ENCODE measurements at places on chromosomes 6 and 20.

DNA sequence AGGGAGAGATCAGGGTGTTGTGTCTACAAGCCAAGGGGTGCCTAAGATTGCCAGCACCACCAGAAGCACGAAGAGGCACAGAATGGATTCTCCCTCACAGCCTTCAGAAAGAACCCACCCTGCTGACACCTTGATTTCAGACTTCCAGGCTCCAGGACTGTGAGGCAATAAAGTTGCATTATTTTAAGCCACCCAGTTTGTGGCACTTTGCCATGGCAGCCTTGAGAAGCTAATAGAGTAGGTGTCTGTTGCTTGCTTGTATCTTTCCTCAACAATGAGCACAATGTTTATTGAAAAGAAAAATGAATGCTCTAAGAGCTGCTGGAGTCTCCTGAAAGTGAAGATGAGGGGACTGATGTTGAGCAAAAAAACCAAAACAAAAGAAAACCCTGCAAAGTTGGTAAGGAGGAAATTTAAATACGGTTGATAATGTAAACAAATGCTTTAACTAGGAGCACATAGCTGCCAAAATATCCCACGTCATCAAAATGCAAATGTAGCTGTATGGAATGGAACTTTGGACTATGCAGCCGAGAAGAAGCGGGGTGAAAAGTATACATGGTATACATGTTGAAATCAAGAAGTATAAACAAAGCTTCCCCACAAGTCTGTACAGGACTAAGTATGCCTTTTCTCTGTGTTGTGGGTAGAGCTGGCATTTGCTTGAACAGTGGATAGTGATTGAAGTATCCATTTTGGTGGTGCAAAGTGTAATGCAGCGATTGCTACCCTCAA, 8.0 kb downstream of the IL20RA start:
- no peak for DNase-seq

GRCh38 chr20:40176098-40176841, 512.8 kb downstream of the MAFB start:
- DNase-seq: no peak

- DNase-seq: no peak
Observed at GRCh38 chr20:17969884-17970409, 1.1 kb downstream of the MGME1 start.

GRCh38 chr20:1327241-1327653, 1.7 kb downstream of the SDCBP2 start:
- no peak for DNase-seq

- no peak for DNase-seq
Observed at GRCh38 chr6:158850807-158851115, 31.6 kb upstream of the EZR start.

GRCh38 chr20:32434434-32434833, 76.3 kb downstream of the ASXL1 start:
- no peak for DNase-seq

- DNase-seq: no peak
Observed at GRCh38 chr6:99369533-99369932, 20.1 kb upstream of the FAXC start.

GRCh38 chr20:52179331-52180179, 12.0 kb downstream of the ZFP64 start:
- no peak for DNase-seq

DNA sequence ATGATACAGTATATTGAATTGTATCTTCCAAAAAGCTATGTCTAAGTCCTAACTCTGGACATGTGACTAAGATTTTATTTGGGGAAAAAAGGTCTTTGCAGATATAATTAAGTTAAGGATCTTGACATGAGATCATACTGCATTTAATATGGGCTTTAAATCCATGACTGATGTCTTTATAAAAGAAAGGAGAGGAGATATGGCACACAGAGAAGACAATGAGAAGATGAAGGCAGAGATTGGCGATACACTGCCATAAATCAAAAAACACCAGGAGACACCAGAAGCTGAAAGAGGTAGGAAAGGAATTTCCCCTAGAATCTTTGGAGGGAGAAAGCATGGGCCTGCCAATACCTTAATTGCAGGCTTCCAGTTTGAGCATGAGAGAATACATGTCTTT, 1450.2 kb downstream of the HACE1 start:
- no peak for DNase-seq

DNA sequence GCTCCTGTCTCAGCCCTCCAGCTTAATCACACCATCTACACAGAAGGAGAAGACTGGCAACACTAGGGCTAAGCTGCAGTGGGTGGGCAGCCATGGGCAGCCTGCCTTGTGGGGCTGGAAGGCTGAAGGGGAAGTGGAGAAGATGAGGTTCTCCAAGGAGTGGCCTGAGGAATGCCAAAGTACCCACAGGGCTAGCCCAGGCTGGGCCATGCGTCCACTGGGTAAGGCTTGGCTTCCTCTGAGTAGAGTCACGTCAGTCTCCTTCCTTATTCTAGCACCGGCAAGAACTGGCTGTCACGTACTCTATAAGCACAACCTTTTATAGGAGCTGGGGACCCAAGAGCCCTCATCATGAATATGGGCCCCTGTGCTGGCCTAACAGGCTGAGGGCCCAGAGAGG, 110.6 kb upstream of the SIRPA start:
- DNase-seq: no peak

GRCh38 chr6:1850121-1850839, 240.6 kb downstream of the FOXC1 start:
- DNase-seq: no peak

- no peak for DNase-seq
Observed at GRCh38 chr6:45541934-45542333, 164.2 kb upstream of the SUPT3H start.

GRCh38 chr20:24963672-24964505, 14.8 kb downstream of the CST7 start:
- no peak for DNase-seq

- peak; percentile 10 for DNase-seq
Observed at GRCh38 chr6:7541175-7542064, at the start of gene DSP. Gene DSP (plus strand): TSS chr6:7541671. CDS start chr6:7541916, 245 bp downstream.

DNA sequence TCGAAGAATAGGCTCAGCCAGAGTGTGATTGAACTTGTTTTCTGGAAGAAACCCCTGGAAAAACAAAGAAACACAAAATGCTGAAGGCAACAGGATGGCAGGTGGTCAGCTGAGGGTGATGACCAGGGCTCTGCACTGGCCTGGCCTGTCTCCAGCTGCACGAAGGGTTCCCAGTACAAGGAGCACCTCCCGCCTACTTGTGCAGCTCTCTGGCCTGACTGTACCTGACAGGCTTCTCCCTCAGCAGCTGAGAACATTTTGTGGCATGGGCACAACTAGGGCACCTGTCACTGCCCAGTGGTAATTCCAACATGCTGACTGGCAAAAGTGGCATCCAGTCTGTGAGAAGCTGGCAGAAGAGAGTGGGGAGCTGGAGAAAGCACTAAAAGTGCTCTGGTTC, 38.8 kb upstream of the EMILIN3 start:
- no peak for DNase-seq

GRCh38 chr6:3757241-3757641, 5.7 kb upstream of the PXDC1 start:
- no peak for DNase-seq

DNA sequence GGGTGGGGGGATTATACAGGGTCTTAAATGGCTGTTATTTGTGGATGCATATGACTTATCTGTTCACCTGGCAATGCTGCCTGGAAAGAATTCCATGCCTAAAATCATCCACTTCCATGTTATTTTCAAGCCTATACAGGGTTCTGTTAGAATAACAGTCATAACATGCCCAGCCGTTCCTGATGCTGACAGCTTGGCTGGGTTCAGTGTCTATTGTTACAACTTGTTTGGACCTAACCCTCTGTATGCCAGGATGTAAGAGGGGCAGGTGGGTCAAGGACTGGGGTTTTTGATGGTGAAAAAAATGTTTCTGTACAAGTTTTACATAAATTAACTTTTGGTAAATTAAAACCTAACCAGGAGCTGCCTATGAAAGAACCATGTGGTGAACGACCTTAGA, 79.8 kb downstream of the GINS1 start:
- no peak for DNase-seq

GRCh38 chr20:36435592-36436541, 105.5 kb upstream of the MYL9 start:
- peak; percentile 53 for DNase-seq

GRCh38 chr6:132490478-132491204, 22.3 kb downstream of the STX7 start:
- DNase-seq: no peak

DNA sequence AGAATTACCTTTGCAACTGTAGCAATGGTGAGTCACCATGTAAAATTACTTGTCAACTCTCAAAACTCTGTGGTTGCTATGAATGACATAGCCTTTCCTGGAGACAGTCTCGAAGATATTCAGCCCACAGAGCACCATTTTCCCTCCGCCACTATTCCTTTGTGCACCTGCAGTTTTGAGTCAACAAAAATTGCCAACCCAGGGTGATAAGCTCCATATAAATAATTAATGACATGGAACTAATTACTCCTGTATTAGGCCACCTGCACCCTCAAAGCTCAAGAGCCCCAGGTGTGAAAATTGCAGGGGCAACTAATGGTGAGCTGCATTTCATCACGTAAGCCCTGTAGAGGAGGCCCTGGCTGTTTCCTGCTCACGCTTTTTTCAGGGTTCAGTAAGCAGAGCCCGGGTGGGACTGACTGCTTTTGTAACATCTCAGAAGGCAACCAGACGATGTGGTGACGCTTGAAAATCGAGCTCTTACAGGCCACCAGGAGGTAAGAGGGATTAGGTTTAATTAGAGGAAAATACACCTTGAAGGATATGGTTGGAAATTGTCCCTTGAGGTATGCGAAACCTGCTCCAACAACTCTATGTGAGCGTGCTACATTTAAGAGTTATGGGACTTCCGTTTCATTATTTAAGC, 70.8 kb downstream of the BMP2 start:
- no peak for DNase-seq

GRCh38 chr6:46042355-46042999, 26.8 kb upstream of the CLIC5 start:
- DNase-seq: peak; percentile 45

- no peak for DNase-seq
Observed at GRCh38 chr6:150382171-150382570, 13.4 kb downstream of the IYD start.

- no peak for DNase-seq
Observed at GRCh38 chr20:40336533-40336932, 352.5 kb downstream of the MAFB start.

DNA sequence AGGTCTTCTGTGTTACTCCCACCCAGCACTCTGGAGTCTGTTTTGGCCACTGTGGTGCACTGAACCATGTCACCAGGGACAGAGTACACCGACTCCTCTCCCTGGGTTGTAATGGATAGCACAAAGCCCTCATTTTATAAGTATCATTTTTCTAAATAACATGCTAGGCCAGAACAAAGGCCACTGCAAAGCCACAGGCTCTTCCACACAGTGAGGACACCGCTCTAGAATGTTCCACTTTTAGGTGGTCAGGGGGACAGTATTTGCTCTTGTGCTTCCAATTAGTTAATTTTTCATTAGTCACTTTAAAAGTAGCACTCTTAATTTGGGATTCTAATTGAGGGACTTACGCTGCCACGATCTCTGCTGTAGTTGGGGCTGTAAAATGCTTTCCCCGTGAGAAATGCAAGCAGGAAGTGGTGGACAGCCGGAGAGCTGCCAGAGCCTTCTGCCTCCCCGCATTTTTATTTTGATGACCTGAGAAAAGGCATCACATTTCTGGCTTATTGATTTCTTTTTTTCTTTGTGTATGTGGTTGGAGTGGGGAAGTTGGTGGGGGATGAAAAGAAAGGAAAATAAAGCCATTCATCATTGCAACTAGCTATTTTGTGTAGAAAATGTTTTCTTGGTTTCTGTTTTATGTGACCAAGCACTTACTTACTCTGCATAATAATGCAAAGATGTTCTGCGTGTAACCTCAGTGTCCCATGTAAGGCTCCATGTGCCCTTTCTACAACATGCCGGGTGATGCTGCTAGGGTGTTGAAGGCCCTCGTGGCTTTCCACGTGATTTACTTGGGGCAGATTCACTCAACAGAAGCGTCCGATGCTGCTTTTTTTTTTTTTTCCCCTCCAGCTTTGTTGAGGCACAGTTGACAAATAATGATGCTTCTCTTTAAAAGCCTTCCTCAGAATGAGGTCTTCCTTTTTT, 195.9 kb downstream of the SASH1 start:
- no peak for DNase-seq

DNA sequence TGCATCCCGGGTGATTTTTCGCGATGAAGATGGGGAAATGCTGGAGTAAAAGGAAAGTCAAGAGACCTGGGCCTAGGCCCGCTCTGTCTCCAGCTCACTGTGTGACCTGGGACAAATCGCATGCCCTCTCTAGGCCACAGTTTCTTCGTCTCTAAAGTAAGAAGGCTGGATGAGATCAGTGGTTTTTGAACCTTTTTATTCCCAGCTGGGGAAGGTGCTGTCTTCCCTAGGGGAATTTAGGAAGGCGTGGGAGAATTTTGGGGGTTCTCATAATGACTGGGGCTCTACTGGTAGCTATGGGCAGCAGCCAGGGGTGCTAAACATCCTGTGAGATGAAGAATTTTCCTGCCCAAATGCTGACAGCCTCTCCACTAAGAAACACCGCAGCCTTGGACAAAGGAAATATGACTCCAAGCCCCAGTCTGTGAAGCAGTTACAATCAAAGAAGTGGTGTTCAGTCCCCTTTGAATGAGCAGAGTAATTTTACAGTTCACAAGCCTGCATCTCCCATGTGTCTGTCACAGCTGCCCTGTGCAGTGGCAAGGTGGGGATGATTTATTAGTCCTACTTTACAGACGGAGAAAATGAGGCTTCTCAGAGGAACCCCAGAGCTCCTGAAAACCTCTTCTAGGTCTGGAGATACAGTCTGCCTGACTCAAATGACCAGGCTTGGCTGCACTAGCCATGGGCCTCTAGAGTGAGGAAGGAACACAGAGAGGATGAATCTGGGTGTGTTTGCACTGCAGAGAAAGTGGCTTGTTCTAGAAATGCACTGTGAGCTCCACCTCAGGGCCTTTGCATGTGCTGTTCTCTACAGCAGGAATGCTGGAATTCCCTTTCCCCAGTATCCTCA, 57.2 kb downstream of the RAB44 start:
- DNase-seq: no peak

GRCh38 chr20:36866164-36866563, 9.8 kb upstream of the TLDC2 start:
- no peak for DNase-seq

DNA sequence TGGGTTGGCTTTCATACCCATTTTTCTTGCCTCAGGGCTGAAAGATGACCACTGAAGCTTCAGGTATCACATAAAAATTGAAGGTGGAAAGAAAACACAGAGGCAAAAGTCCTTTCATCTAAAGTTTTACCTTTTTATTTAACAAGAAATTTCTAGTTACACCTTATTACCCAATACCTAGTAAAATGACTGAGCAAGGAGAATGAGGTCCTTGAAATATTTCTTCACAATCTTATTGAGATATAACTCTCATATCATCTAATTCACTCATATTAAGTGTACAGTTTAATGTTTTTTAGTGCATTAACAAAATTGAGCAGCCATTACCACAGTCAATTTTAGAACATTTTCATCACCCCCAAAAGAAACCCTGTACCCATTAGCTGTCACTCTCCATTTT, 112.9 kb upstream of the ADTRP start:
- DNase-seq: no peak

DNA sequence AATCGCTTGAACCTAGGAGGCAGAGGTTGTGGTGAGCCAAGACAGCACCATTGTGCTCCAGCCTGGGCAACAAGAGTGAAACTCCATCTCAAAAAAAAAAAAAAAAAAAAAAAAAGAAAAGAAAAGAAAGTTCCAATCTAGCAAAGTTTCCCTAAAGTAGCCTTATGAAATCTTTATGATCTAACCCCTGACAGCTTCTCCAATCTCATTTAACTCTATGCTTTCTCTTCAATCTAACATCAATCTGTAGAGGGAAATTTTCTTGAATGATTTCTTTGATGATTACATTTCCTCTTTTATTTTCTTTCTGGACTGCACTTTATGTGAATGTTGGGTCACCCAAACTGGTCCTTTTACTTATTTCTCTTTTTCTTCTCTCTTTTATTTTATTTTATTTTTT, 2.2 kb upstream of the SLC18B1 start:
- no peak for DNase-seq
